Fibroblast of lung (primary cell): ENCODE measurements at places on chromosomes 2 and 18. TPM values are rescaled to one million over a fixed set of nuclear protein-coding genes. Genes with fewer than 3 reads are reported as not detected.

- H3K4me1 ChIP-seq: no peaks in the 10 kb centered on the region
- H3K36me3 ChIP-seq: no peaks in the 10 kb centered on the region
These were observed 14.9 kb upstream of the ITM2C start for GRCh38 chr2:230849633-230850357.

DNA sequence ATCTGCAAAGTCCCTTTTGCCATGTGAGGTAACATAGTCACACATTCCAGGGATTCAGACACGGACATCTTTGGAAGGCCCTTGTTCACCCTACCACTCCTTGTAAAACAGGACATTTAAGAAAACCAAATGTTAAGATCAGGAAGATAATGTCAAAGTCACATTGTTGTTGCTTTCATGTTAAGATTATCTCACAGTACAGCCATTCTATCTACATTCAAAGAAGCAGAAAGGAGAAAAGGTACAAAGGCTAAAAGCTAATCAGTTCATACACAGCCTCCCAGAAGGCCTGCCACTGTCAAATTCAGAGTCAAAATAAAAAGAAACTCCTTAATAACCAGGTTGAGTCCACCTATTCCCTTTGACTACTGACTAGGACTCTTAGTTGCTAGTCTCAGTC lies 573.7 kb downstream of the ARHGAP15 start:
- no peak overlapping the region for H3K27ac ChIP-seq
- H3K27me3 ChIP-seq: no peaks in the 10 kb centered on the region
- H3K4me1 ChIP-seq: no peaks in the 10 kb centered on the region

Gene PJVK
- total RNA-seq: 2.1 and 4.3 TPM in 2 replicates

- H3K36me3 ChIP-seq: peaks cover 2% of the 10 kb centered on the region
- DNase-seq: peak; percentile 97
- H3K27ac ChIP-seq: no peak overlapping the region
- H3K27me3 ChIP-seq: no peaks in the 10 kb centered on the region
- no peak overlapping the region for H3K4me3 ChIP-seq
These were observed 22.7 kb upstream of the ACTG2 start for GRCh38 chr2:73870084-73870483.

DNA sequence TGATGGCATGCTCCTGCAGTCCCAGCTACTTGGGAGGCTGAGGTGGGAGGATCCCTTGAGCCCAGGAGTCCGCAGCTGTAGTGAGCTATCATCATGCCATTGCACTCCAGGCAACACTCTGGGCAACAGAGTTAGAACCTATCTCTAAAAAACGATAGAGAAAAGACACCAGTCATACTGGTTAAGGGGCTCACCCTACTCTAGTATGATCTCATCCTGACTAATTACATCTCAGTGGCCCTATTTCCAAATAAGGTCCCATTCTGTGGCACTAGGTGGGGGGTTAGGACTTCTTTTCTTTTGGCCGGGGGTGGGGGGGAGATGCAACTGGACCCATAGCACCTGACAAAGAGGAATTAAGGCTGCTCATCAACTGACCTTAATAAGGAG lies 163.2 kb upstream of the NCK2 start:
- no peaks in the 10 kb centered on the region for H3K27me3 ChIP-seq
- H3K4me3 ChIP-seq: no peak overlapping the region
- H3K27ac ChIP-seq: no peak overlapping the region
- no peaks in the 10 kb centered on the region for H3K36me3 ChIP-seq
- DNase-seq: no peak

GRCh38 chr2:83689402-83689801 lies 769.7 kb downstream of the SUCLG1 start:
- no peaks in the 10 kb centered on the region for H3K4me1 ChIP-seq
- H3K27ac ChIP-seq: no peak overlapping the region
- H3K4me3 ChIP-seq: no peak overlapping the region
- DNase-seq: no peak

DNA sequence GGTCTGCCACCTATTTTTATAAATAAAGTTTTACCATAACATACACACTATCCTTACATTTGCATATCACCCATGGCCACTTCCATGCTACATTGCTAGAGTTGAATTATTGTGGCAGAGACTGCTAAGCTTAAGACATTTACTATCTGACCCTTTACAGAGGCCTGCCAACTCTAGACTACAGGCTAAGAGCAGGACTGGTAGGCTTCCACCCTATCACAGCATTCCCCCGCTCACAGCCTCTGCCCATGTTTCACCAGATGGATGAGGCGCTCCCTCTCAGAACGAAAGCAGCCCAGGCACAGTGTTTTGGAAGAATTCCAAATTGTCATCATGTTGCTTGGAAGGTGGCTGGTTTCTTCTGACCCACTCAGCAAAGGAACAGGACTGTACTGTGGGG lies 91.7 kb upstream of the SLC35G4 start:
- H3K27ac ChIP-seq: no peak overlapping the region
- DNase-seq: no peak
- no peaks in the 10 kb centered on the region for H3K36me3 ChIP-seq
- no peaks in the 10 kb centered on the region for H3K27me3 ChIP-seq

Gene KCNJ13
- not detected in 2 replicates for total RNA-seq

DNA sequence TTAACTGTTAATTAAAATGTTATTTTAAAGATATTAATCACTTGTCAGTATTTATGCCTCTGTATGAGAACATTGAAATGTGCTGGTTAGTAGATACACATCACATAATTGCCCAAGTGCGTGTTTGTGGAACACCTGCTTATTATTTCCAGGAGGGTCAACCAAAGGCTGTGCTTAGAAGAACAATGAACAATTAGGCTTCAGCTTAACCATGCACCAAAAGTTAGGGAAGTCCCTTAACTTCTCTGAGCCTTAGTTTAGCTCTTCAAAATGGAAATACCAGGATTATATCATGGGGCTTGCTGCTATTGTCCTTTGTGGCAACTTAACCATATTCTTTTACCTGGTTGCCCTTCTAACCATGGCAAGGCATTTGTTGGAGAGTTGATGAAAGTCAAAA lies 43.0 kb upstream of the PLA2R1 start:
- no peak overlapping the region for H3K4me3 ChIP-seq
- no peak overlapping the region for H3K27ac ChIP-seq
- no peaks in the 10 kb centered on the region for H3K4me1 ChIP-seq
- DNase-seq: no peak
- no peaks in the 10 kb centered on the region for H3K27me3 ChIP-seq

GRCh38 chr2:109395494-109396201 lies 218.1 kb downstream of the SEPTIN10 start:
- peaks cover 7% of the 10 kb centered on the region for H3K36me3 ChIP-seq
- H3K4me3 ChIP-seq: no peak overlapping the region
- no peaks in the 10 kb centered on the region for H3K27me3 ChIP-seq
- no peaks in the 10 kb centered on the region for H3K4me1 ChIP-seq
- no peak for DNase-seq
- H3K27ac ChIP-seq: no peak overlapping the region
